NCI-H1105 treated with DMSO at 0.1 percent for 48 hours (cell line): ENCODE measurements at places on chromosomes 1 and 21.

GRCh38 chr1:185309566-185309965 is 7.5 kb downstream of the IVNS1ABP start:
- DNase-seq: no peak

- no peak for DNase-seq
Observed at GRCh38 chr1:84223751-84224432, 77.6 kb upstream of the SAMD13 start.

DNA sequence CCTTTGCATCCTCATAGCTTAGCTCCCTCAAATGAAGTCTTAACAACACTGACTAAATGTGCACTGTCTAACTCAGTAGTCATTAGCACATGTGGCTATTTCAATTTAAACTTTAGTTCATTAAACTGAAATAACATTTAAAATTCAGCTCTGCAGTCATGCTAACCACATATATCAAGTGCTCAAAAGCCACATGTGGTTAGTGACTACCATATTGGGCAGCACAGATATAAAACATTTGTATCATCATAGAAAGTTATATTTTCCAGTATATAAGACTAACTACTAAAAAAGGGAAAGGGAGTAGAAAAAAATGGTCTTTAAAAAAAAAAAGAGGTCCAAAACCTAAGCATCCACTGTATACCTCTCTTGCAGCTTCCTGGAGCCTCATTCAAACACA is 64.1 kb downstream of the SETD4 start:
- no peak for DNase-seq

GRCh38 chr1:211378844-211379243 is 52.2 kb downstream of the TRAF5 start:
- no peak for DNase-seq

GRCh38 chr1:11650331-11650991 is 3.8 kb downstream of the FBXO2 start:
- no peak for DNase-seq
